ENCODE measurements at places on chromosomes 1 and 21.

DNA sequence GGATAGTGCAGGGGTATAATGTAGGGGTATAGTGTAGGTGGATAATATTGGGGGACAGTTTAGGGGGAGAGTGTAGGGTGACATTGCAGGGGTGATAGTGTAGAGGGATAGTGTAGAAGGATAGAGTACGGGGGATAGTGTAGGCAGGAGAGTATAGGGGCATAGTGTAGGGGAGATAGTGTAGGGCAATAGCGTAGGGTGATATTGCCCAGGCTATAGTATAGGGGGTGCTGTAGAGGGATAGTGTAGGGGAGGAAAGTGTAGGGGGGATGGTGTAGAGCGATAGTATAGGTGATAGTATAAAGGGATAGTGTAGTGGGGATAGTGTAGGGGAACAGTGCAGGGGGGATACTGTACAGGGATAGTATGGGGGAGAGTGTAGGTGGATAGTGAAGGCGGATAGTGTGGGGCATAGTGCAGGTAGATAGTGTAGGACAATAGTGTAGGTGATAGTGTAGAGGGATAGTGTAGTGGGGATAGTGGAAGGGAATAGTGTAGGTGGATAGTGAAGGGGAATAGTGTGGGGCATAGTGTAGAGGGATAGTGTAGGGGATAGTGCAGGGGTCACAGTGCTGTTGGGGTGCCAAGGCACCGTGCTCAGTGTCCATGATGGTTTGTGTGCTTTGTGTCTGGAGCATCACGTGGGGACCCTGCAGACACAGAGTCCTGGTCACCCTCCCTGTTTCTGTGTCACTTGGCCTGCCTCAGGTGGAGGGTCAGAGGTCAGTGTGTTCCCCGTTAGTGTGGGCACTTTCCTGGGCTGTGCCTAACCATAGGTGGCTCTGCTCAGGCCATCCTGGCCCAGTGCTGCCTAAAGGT is 10.5 kb upstream of the ARF1 start:
- DNase-seq: no peak

GRCh38 chr1:55310505-55310971 is 95.4 kb upstream of the USP24 start:
- peak; percentile 90 for DNase-seq

DNA sequence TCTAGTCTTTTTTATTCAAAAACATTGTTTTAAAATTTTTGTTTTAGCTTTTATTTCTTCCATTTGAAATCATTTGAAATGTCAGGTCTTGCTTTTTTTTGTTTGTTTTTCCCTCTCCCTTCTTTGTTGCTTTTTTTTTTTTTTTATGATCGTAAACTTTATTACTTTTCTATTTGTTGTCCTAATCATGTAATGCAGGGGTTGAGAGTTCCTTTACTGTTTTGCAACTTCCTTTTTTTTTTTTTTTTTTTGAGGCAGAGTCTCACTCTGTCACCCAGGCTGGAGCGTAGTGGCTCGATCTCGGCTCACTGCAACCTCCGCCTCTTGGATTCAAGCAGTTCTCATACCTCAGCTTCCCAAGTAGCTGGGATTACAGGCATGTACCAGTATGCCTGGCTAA is 24.8 kb downstream of the IVNS1ABP start:
- peak; percentile 62 for DNase-seq

DNA sequence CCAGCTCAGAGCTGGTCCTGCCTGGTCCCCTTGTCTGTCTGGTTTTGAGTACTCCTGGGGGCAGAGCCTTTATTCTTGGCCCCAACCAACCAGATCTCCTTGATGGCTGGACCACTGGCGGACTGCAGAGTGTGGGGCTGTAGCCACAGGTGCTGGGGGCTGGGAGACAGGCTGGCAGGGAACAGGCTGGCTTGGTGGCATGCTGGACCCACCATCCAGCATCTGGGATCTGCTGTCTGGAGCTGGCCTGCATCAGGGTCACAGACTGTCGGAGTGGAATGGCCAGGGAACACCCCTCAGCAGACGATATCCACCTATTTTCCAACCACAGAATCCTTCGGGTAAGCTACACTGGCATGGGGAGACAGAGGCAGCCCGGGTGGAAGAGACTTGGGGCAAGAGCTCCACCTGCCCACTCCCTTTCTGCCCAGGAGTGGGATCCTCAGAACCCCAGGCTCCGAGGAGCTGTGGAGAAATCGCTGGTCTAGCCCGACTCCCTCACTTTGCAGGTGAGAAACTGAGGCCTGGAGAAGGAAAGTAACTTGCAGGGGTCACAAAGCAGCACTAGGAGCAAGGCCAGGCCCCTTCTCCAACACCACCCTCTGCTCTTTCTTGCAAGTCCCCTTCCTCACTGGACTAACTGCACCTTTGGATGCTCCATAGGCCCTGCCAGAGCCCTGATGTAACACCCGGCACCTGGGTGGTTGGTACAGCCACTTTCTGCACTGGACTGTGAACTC is 40.6 kb downstream of the TNNT2 start:
- no peak for DNase-seq

DNA sequence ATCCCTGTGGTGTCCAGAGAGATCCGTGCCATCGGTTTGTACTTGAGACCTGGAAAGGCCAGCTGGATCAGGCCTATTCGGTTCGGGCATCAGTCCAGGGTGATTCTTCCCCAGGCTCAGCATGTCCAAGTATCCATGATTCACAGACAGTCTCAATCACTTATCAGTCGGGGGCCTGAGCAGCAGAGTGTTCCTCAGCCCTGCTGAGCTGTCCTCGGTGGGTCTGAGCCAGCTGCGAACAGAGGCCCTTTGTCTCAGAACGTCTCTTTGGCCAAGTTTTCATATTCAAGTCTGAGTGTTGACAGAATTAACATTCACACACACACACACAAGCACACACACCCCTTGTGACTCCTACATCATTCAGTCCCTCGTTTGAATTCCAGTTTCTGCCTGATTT is 33.4 kb upstream of the OSBPL9 start:
- DNase-seq: no peak

DNA sequence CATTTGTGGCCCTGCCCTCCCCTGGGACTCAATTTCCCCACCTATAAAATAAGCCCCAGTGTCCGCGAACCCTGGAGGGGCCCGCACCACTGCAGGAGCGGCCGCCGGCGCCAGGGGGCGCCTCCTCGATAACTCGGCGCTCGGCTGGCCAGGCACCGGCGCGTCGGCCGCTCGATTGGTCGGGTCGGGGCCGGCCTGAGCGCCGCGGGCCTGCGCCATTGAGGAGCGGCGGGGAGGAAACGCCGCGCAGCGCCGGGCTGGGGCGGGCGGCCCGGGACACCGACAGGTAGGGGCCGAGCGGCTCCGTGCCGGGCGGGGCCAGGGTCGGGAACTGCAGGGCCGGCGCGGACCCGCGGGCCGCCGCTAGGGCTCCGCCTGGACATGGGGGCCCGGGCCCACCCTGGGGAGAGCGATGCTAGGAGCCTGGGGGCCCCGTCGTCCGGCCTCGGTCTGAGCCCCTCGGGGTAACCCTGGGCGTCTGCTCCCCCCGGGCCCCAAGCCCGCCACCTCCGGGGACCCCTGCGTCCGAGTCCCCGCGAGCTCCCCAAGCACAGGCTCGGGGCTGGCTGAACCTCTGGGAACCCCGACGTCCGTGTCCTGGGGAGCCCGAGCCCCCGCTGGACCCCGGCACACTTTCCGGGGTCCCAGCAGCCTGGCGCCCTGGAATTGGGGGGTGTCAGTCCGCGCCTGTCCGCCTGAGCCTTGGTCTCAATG is at the start of gene VPS13D:
VPS13D (plus strand) TSS at position 196 of the 714 bp plus-strand sequence. CDS start 4,237 bp downstream, outside the sequence.
- peak; percentile 97 for DNase-seq

- no peak for DNase-seq
Measured at GRCh38 chr1:38456531-38456876, 403.1 kb downstream of the RRAGC start.

- no peak for DNase-seq
Measured at GRCh38 chr1:78226784-78227183, 181.0 kb downstream of the GIPC2 start.

DNA sequence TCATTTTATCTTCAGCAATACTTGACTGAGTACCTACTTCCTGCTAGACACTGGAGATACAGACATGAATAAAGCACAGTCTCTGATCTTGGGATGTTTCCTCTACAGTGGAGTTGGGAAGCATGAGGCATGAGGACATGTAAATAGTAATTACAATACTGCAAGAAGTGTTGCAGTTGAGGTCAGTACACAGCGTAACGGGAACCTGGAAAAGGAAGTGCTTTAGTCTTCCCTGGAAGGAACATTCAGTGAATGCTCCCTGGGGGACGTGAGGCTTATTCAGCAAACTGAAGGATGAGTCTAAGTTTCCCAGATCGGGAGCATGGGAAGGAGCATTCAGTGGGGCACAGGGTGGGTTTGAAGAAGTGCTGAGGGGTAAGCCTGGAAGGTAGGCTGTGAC is 112.4 kb downstream of the PIK3R3 start:
- peak; percentile 29 for DNase-seq

DNA sequence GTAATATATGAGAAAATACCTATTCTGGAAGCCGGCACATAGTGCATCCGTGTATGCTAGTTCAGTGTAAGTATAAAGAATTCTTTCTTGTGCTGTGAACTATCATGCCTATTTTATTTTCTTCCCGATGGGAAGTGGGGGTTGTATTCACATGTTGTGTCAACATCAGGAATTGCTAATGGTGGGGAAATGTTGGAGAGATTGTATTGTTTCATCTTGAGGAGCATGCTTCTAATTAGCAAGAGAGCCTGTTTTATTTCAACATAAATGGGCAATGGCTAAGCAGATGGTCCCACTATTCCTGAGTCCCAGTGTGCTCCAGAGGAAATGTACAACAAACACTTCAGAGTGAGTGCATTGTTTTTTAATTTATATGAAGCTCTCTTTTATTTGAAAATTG is 485.2 kb downstream of the PLPP3 start:
- no peak for DNase-seq

DNA sequence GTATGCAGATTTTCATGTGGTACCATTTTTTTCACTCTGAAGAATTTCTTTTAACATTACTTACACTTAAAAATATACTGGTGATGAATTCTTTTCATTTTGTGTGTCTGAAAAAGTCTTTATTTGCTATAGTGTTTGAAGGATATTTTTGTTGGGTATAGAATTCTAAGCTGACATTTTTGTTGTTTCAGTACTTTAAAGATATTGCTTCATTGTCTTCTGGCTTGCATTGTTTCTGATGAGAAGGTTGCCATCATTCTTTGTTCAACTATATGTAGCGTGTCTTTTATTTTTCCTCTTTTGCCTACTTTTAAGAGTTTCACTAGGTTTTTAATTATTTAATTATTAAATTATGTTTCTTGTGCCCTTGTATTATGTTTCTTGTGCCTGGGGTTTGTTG is 8.0 kb downstream of the HS2ST1 start:
- DNase-seq: no peak

GRCh38 chr1:33361532-33362235 is 40.8 kb upstream of the A3GALT2 start:
- DNase-seq: peak; percentile 80

DNA sequence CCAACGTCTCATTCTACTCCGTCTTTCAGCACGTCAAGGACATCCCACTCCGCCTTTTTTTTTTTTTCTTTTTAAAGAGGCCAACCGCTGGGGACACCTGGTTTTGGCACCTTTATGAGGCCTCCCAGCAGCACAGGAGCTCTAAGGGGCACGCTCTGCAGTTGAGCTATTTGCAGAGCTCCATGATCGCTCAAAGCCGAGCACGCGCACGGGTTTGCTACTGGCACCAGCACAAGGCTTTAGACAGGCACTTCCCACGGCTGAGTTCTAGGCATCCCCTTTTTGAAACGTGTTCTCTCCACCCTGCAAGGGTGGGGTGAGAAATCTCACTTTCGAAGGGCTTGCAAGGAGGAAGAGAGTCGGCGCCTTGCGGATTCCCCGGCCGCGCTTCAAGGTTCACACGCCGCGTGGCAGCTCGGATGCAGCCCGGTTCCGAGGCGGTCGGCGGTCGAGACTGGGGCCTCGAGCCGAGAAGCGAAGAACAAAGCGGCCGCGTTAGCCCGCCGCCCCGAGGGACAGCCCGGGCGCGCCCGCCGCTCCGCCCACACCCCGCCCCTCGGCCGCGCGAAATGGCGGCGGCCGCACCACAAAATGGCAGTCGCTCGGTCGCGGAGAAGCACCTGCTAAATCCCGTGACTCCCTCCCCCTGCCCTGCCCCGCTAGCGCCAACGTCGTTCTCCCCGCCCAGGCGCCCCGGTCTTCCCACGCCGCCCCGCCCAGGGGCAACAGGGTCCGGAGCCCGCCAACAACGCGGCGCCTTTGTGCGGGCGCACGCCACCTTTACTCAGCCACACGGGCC is 12.9 kb upstream of the SPEN start:
- peak; percentile 96 for DNase-seq

- peak; percentile 38 for DNase-seq
Measured at GRCh38 chr1:30700528-30701257, 22.7 kb downstream of the MATN1 start.

DNA sequence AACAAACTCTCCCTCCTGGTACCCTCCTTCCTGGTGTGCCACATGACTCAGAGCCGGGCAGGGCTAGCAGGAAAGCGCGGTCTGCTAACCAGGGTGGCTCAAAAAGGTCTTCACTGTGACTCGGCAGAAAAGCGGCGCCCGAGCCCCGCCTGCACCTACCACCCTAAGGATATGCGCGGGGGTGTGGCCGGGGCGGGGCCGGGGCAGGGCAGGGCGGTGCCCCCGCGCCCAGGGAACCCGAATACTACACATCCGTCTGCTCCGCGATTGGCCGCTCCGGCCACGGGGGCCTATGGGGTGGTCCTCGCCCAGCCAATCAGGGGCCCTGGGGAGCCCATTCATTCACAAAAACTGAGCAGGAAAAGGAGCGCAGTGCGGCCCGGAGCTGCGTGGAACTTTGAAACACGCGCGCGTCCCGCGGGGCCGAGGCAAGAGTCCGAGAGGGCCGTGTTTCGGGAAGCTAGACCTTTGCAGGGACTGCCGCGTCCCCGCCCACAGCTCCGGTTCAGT is 1.7 kb downstream of the LRP8 start:
- DNase-seq: peak; percentile 97

GRCh38 chr1:202200669-202201068 is 7.1 kb downstream of the LGR6 start:
- no peak for DNase-seq

GRCh38 chr1:186112280-186112679 is 262.8 kb downstream of the TPR start:
- DNase-seq: no peak

DNA sequence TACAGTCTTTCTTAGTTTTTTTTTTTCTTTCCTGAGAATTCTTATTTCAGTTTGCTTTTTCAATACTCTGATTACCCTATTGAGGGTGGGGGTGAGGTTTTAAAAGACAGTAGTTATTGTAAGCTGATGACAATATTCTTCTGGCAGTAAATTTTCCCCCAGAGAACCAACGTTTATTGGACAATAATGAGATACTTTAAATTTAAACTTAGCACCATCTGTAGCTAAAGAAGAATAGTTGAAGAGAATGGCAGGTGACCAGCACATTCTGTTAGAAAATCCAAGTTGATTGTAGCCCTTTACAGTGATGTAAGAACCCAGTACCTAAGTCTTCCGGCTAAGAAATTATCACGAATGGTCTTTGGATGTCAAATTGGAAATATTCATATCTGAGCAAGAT is 364.6 kb upstream of the LYPLAL1 start:
- DNase-seq: no peak

- DNase-seq: no peak
Measured at GRCh38 chr1:59289570-59289969, 7.3 kb upstream of the FGGY start.

- DNase-seq: no peak
Measured at GRCh38 chr1:61709908-61710289, 15.0 kb downstream of the TM2D1 start.
